H9 (cell line): ENCODE measurements at places on chromosomes 12 and 14. TPM values are rescaled to one million over a fixed set of nuclear protein-coding genes. Genes with fewer than 3 reads are reported as not detected.

The WNT5B gene
- 0.61 and 1.5 TPM in 2 replicates for total RNA-seq

The SLC17A8 gene
- total RNA-seq: not detected in 2 replicates

- DNase-seq: no peak
- H3K4me1 ChIP-seq: no peaks in the 10 kb centered on the region; the same call in 1 of the 2 replicates
- no peak overlapping the region for H3K4me3 ChIP-seq
- no peak overlapping the region for H3K27ac ChIP-seq
- no peaks in the 10 kb centered on the region for H3K36me3 ChIP-seq
Observed at GRCh38 chr12:104243971-104244370, 28.4 kb downstream of the TXNRD1 start.

DNA sequence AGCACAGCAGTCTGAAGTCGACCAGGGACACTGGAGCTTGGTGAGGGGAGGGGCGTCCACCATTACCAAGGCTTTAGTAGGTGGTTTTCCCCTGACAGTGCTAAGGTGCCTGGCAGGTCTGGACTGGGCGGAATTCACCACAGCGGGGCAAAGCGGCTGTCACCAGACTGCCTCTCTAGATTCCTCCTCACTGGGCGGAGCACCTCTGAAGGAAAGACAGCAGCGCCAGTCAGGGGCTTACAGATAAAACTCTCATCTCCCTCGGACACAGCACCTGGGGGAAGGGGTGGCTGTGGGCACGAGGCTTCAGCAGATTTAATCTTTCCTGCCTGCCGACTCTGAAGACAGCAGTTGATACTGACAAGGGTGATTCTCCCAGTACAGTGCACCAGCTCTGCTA is 39.1 kb downstream of the DDHD1 start:
- no peaks in the 10 kb centered on the region; the same call in 1 of the 2 replicates for H3K4me1 ChIP-seq
- H3K27me3 ChIP-seq: no peaks in the 10 kb centered on the region
- H3K27ac ChIP-seq: no peak overlapping the region
- DNase-seq: peak; percentile 32
- no peaks in the 10 kb centered on the region for H3K36me3 ChIP-seq

DNA sequence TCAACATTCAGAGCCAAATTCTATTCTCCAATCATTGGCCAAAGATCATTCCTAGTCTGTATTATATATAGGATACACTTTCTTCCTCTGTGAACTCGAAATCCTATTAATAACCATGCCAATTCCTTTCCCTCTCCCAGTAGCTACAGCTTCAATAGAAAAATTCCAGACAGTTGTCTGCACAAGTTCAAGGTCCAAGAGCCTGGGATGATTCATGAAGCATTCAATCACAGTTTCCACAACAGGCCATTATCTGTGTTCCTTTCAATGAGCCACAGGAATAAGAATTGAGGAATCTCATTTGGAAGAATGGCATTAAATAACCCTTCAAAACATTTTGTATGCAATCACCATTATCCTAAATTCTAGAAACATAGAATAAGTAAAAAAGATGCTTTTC is 437.4 kb downstream of the RMST start:
- H3K4me1 ChIP-seq: no peaks in the 10 kb centered on the region
- H3K4me3 ChIP-seq: no peak overlapping the region
- no peak for DNase-seq
- H3K27me3 ChIP-seq: no peaks in the 10 kb centered on the region
- H3K27ac ChIP-seq: no peak overlapping the region
